ENCODE measurements at places on chromosomes 13 and 19. TPM values are rescaled to one million over a fixed set of nuclear protein-coding genes. Genes with fewer than 3 reads are reported as not detected.

The NDUFS7 gene
- 104 TPM for total RNA-seq

The KLHL1 gene
- total RNA-seq: not detected

The C5AR2 gene
- total RNA-seq: not detected

The USHBP1 gene
- total RNA-seq: not detected

The CADM4 gene
- 0.39 TPM for total RNA-seq

The KL gene
- 0.14 TPM for total RNA-seq

The SHISA2 gene
- 0.07 TPM for total RNA-seq

DNA sequence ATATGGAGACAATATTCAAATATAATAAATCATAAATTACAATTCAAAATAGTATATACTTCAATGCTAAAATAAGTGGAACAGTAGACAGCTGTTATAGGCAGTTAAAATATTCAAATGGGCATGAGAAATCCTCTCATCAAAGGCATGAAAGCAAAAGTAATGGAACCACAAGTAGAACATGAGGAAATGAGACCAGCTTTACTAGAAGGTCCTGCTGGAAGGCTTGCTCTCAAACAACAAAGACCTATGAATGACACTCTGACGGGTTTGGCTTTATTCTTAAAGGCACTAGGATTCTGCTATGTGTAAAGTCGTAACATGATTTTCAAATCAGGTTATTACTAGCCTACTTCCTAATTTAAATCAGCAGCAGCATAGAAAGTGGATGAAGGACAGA lies 148.1 kb downstream of the VWA8 start:
- DNase-seq: no peak

DNA sequence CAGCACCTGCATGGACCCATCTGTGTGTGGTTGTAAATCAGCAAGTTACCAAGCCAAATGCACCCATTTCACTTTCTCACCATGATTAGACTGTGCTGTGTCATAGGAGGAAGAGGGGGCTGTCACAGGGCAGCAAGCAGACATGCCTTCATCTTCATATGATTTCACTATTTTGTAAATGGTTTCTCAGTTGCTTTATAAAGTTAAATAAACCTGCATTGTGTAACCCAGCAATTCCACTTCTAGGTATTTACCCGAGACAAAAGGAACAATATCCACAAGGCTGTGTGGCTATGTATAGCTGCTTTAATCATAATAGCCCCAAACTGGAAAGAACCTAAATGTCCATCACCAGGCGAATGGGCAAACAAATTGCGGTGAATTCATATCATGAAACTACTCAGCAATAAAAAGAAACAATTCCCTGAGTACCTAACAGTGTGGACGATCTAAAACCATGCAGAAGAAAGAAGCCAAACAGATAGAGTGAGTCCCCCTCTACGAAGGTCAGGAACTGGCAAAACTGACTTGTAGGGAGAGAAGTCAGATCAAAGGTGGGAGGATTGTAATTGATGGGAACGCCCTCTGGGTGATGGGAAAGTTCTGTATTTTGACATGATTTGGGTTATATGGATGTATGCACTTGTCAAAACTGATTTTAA lies 185.4 kb downstream of the COL4A1 start:
- DNase-seq: no peak

DNA sequence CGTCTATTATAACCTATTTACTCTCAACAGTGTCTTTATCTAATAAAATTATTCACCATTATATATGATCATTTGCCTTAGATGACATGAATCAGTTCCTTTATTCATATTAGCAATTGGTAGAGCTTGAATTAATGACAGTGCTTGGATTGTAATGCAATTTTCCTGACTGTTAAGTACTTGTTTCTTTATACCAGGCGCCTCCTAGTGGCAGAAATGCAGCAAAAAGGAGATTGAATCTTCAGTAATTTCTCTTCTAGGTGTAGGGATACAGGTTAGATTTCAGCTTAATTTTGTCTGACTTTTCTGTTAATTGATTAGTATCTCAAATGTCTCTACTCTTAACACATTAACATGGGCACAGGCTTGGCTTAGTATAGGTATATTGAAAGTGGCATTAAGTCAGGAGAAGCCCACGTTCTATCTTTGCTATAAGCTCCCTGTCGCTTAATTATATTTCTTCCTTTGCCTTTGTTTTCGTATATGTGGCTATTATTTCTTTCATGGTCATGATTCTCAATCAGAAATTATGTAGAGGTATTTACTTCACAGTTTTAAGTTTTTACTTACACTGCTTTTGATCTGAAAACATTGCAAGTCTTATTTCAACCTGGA lies 9.1 kb upstream of the LHFPL6 start:
- peak; percentile 21 for DNase-seq

GRCh38 chr13:82220641-82221040 lies 1661.6 kb downstream of the SLITRK1 start:
- DNase-seq: no peak

GRCh38 chr13:93409816-93410215 lies 183.2 kb downstream of the GPC6 start:
- DNase-seq: no peak

DNA sequence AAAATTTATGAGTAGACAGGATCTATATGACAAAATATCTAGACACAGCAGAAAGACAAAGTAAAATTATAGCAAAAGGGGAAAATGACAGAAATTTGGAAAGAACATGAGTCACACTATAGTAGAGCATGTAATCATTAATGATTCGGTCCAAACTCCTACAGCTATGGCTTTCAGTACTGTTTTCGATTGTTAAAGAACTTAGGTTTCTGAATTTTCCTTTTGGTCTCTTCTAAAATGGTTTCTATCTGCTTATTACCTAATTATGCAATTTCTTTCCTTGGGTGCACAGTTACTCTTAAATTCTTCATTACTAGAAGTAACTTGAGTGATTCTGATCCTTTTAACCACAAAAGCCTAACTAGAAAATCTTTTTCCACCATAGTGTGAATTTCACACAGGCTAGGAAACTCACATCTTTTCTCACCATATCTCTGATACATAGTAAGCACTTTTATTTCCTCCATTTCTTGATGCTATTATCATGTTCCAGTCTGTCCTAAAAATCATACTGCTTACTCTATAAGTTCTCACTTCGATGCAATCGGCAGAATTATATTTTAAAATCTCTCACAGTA lies 1101.4 kb downstream of the PCDH9 start:
- DNase-seq: no peak

- DNase-seq: peak; percentile 69
Observed at GRCh38 chr13:51814825-51815650, 11.1 kb upstream of the DHRS12 start.

- DNase-seq: no peak
Observed at GRCh38 chr13:100300708-100301107, 211.8 kb downstream of the PCCA start.

DNA sequence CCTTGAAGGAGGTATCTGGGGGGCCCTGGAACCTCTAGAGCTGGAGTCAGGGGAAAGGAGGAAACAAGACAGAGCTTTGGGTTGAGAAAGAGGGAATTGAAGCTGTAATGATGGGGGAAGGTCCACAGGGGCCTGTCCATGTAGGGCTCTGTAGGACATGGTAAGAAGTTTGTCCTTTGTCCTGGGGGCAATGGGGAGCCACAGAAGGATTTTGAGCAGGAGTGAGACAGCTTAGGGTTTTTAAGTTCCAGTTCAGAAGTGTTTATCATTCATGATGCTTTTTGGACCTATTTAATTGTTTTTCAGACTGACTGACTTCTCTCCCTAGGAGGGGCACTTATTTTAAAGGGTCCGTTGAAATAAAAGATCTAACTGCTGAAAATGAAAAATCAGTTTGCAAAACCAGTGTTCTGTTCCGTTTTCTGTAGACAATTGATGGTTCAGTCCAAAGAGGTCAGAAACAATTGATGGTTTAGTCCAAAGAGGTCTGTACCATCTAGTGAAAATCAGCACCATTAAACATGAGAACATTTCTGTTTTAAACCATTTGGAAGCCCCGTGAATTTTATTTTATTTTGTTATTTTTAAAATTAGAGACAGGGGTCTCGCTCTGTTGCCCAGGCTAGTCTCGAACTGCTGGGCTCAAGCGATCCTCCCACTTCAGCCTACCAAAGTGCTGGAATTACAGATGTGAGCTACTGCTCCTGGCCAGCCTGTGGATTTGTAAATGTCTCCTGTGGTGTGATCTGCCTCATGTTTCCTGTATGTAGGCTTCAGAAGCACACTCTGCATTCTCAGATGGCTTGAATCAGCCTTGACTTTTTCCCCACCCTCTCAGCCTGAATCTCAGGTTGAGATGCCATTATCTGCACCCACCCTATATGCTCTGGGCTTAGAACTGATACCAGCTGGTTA lies 8.4 kb downstream of the PLD3 start:
- DNase-seq: no peak

DNA sequence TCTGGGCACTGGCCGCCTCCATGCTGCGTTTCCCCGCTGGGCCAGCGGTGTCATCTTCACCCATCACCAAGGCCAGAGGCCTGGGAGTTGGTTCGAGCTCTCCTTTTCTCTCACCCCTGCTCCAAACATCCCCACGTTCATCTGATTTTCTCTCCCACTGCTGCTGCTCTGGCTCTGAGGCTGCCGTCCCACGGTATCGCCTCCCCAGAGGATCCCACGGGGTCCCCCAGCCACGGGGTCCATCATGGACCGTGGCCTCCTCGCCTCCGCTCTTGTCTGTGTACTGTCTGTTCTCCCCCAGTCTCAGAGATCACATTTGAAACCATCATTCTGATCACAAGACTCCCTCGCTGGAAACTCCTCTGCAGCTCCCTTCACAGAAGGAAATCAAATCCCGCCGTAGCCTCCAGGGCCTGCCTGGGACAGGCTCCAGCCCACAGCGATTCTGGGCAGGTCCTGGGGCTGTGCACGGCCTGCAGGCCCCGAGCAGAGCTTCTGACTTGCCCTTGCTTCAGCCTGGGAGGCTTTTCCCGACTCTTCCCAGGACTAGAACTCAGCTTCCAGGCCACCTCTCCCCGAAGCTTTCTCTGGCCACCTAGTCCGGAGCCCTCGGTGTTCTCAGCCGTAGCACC lies 64.2 kb downstream of the SOX1 start:
- DNase-seq: no peak
